Activated CD8-positive, alpha-beta memory T cell treated with anti-CD3 and anti-CD28 coated beads, Interleukin-2, amount 50 U/mL, for 4 hours (primary cell): ENCODE measurements at places on chromosomes 3 and 15.

- no peak for DNase-seq
Observed at GRCh38 chr3:188664795-188665194, 507.0 kb upstream of the TPRG1 start.

DNA sequence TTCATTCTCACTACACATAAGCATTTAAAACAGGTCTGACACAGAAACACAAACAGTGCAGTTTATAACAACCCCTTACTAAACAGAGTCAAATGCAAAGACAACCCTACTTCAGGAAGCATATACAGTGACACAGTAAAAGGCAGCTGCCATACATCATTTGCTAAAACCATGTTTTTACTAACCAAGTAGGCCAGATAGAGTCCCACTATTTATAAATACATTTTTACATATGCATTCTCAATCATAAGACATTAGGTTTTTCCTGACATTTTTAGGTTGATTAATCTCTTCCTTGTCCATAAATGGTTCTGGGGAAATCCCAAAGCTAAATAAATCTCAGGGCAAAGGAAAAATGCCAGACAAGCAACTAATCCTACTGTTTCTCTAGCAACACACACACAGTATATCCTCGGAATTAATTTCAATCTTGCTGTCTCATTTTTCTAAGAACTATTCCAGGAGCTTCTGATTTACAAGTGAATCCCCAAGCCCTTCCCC is 39.0 kb downstream of the CHAC1 start:
- DNase-seq: no peak

DNA sequence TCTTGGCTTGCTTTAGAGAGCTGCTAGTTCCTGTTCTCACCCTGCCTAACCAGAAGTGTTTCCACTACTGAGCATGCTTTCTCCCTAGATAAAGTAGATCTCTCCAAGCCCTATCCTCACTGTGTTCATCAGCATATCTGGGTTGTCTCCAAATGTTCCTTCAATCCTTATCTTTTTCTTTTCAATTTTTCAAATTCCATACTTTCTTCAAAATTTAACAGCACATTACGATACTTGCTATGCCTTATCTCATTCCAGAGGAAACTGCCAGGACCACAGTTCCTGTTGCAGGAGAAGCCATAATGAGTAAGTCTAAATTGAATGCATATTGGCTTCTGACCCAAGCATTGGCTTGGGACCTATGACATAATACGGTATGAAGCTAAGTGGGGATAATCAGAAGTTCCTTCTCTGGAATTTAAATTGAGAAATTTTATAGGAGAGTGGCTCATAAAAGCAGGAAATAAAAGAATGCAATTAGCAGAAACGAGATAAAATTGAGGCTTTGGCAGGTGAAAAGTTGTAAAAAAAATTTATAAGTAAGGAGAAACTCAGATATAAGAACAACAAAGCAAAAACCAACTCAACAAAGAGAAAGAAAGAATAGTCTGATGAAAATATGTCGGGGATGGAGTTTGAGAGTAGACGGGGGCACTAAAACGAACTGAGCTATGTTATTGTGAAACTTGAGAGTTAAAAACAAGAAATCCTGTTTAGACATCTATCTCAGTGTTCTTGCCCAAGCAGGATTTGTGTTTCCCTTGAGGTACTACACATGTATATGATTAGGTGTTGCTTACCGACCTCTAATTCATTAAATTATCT is 631.7 kb upstream of the CCDC54 start:
- no peak for DNase-seq

DNA sequence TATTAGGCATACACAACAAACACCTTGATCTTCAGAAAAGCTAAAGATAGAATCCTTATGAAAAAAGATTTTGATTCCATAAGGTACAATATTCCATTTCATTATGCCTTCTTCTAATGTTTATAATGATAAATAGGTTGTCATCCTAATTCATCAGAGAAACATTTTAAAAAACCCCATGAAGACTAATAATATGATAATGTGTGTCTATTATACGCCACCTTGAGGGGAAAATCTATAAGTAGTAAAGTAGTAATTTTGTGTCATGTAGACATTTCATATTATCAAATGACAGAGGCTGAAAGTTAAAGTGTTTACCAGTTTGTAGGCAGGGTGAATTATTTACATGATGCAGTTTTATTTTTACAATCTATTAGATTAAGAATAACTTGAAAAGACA is 524.3 kb downstream of the GBE1 start:
- no peak for DNase-seq

GRCh38 chr3:126109146-126109879 is 25.4 kb upstream of the SLC41A3 start:
- DNase-seq: no peak

DNA sequence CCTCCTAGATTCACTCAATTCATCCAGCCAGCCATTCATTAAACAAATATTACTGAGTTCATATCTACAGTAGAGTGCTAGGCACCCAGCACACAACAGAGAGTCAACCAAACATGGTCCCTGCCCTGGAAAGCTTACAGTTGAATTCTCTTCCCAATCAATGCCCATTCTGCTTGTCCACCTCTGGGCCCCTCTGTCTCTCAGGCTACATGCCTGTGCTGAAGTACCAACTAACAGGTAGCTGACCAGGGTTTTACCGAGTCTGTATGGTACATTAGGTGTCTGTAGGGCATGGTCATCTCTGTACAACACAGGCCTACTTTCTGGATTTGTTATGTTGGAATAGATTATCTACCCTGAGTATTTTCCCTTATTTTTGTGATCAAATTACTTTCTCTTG is 23.3 kb downstream of the PLD1 start:
- no peak for DNase-seq

- no peak for DNase-seq
Observed at GRCh38 chr15:62985768-62986167, 56.8 kb upstream of the TPM1 start.

GRCh38 chr15:65550681-65551098 is 20.4 kb downstream of the HACD3 start:
- no peak for DNase-seq

- no peak for DNase-seq
Observed at GRCh38 chr15:98626153-98626552, 22.2 kb upstream of the IGF1R start.
